ENCODE measurements at places on chromosomes 12 and 14.

GRCh38 chr14:95664546-95664945 lies 21.7 kb upstream of the TCL1B start:
- DNase-seq: no peak

DNA sequence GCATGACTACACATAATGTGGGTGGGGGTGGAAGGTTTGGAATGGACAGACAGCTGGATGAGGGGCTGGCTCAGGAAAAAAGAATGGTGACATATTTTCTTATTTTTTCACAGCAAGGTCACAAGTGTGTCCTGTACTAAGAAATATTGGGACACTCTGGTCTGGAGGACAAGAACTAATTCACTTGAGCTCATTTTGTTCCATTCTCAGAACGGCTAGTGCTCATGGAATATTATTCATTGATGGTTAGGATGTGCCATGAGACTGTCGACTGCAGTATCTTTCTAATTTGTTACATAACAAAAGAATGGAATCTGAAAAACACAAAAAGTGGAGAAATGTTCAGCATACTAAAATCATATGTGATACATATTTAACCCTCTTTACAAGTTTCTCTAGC lies 149.5 kb downstream of the BMP4 start:
- no peak for DNase-seq

GRCh38 chr14:33931461-33931860 lies 19.4 kb downstream of the EGLN3 start:
- DNase-seq: no peak

DNA sequence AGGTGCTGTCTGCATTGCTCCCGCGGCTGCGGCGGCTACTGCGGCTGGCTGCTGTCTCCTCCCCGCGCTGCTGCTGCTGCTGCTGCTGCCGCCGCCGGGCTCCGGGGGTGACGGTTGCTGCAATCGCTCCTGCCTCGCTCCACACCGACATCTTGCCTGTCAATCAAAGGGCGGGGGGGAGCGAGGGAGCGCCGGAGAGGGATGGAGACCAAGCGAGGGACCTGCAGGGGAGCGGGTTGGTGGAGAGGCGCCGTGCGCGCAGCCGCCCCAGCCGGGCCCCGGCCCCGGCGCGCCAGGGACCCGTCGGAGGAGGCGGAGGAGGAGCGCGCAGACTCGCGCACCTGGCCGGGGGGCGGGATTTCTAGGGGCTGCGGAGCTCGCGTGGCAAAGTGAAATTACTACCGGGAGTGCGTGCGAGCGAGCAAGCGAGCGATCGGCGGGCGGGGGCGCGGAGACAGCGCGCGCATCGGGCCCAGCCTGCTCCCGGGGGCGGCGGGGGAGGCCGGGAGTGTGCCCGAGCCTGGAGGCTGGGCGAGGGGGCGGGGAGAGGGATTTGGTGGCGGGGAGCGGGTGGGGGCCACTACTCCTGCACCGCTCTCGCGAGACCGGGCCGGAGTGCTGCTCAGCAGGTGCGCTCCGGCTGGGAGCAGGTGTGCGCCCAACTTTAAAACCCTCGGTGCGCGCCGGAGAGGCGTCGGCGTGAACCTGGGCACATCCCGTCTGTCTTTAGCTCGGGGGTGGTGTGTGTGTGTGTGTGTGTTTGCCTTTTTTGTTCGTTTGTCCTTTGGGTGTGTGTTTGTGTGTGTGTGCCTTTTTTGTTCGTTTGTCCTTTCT lies at the start of gene KSR2:
KSR2 (minus strand) TSS at position 165 of the 834 bp plus-strand sequence. CDS start 735 bp downstream, outside the sequence.
- peak; percentile 45 for DNase-seq

DNA sequence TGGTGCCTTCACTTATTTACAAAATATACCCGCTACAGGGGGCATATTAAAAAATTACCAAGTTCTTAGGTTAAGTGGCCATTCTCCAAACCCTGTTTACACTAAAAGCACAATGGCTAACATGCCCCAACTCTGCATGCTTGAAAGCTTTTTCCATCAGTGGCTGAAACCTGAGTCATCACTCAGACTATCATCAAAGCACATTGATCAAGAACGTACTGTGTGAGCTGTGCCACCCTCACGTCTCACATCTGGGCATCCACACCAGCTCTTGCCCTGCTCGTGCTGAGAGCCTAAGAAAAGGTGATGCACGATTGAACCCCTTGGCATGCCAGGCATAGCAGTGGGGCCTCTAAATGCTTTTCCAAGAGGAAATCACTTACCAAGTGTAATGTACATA lies 13.2 kb downstream of the AQP6 start:
- DNase-seq: peak; percentile 7

DNA sequence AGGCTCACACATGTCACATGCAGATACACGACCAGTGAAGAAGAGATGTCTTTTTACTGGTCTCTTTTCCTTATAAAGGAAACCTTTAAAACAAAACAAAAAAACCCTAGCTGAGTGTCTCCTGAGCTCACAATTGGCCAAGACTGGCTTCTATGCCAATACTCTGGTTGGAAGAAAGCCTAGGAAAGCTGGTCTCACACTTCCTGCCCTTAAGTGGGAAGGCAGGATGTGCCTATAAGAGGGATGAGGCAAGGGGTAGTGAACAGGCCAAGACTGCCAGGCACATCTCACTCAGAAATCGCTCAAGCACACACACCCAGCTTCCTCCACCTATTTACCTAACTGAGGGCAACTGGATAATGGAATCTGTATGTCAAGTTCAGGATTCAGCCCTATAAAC lies 50.0 kb downstream of the SOCS2 start:
- no peak for DNase-seq

- DNase-seq: no peak
Measured at GRCh38 chr12:94405413-94406116, 54.1 kb downstream of the CEP83 start.

DNA sequence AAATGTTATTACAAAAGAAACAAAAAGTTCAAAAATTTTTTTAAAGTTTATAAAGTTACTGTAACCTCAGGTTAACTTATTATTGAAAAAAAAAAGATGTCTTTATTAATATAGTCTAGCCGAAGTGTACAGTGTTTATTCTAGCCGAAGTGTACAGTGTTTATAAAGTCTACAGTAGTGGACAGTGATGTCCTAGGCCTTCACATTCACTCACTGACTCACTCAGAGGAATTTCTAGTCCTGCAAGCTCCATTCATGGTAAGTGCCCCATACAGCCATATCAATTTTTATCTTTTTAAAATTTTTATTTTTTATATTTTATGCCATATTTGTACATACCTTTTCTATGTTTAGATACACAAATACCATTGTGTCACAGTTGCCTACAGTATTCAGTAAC lies 10.4 kb downstream of the ATG2B start:
- DNase-seq: no peak

- peak; percentile 41 for DNase-seq
Measured at GRCh38 chr12:6230321-6231110, 30.3 kb downstream of the CD9 start.

DNA sequence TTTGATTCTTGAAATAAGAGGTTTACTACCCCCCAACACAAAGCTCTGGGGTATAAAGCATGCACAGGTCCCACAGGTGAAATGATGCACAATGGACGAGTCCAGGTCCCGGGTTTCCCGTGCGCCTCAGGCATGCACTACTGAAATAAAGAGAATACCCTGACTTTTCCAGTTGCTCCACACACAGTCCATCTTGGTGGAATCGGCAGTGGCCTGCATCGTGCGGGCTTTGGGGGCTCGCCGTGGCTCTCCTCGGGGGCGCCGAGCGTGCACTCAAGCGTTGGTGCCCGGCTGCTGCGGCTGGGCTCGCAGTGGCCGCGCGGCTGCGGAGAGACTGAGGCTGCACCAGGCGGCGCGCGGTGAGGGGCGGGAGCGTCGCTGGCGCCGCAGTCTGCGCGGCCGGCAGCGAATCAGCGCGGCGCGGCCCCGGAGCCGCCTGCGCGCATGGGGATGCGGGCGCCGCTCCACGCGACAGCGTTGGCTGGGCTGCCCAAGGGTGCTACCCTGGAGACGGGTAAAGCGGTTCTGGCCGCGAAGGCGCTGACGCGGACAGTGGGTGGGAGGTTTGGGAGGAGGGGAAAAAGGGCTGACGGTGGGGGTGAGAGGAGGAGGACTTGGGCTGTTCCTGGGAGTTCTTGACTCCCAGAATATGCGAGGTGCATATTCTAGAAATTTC lies 53.8 kb upstream of the CCDC175 start:
- no peak for DNase-seq

GRCh38 chr14:93395231-93395630 lies 35.5 kb upstream of the UNC79 start:
- no peak for DNase-seq

GRCh38 chr14:93952829-93953228 lies 23.5 kb downstream of the ASB2 start:
- DNase-seq: no peak

- DNase-seq: no peak
Measured at GRCh38 chr12:40921563-40922163, 229.4 kb downstream of the CNTN1 start.

DNA sequence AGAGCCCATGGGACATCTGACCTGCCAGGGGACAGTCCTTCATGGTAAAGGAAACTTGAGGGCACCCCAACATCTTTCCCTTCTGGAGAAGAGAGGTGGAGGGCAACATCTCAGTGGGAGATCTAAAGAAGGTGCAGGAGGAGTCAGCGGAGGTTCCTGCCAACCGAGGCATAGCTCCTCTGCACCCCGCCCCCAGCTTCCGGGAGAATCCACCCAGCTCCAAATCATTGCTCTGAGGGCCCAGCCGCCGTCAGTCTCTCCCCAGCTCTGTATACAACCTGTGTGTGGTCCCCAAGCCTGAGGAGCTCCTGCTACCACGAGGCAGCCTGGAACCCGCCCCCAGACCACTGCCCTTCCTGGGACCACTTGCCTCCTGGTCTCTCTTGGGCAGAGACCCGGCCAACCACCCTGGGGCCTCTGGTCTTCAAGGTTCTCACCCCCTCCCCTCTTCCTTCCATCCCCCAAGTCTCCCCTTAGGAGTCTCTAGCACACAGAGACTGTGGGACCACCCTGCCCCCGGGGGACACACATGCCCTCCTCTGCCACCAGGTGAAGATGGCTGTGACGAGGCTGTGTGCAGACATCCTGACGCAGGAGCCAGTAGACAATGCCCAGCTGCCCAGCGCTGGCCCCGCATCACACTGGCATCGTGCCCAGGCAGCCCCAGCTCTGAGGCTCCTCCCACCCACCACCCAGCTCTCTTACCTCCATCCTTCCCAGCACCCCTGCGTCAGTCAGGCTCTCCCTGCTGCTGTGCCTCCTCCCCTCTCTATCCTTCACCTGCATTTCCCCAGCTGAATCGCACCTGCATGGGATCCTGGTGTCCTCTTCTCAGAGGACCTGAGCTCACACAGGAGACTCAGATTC lies 13.0 kb upstream of the NUDT14 start:
- no peak for DNase-seq

- no peak for DNase-seq
Measured at GRCh38 chr12:131831635-131832041, 3.4 kb downstream of the MMP17 start.

DNA sequence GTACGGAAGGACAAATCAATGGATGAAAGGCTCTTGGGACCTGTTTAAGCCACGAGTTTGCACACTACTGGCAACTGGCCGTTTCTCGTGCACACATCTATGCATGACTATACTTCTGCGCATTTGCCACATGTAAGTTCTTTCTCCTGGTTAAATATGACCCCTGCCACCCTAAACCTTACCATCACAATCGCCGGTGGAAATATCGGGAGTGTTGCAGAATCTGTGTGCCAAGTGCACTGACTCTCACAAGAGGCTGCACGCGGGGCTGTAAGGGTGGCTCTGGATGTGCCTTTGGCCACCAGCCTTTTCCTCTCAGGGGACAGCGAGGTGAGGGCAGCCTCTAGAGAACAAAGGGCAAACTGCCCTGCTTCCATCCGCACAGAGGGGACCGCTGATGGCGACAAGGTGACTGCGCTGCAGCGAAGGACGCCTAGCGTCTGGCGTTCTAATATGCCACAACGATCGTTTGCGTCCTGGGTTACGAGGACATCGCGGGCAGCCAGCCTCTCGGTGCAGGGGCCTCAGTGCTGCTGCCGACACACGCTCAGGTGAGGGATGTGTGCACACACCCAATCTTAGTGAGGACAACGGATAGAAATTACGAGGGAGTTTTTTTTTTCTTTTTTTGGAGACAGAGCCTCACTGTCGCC lies 232.2 kb downstream of the PCNX1 start:
- DNase-seq: no peak

DNA sequence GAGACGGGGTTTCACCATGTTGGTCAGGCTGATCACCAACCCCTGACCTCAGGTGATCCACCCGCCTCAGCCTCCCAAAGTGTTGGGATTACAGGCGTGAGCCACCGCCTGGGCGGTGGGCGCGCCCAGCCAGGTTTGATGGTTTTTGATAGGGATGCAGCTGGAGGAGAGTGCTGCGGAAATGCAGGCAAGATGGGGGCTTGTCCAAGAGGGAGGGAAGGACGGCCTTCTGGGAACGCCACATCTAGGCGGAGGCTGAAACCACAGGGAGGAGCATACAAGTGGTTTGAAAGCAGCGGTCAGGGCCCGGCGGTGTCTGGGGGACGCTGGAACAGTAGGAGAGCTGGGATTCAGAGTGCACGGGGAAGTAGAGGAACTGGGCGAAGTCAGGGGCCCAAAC lies 134.6 kb downstream of the VRK1 start:
- DNase-seq: no peak

- no peak for DNase-seq
Measured at GRCh38 chr14:68781161-68782021, 11.5 kb downstream of the ZFP36L1 start.

GRCh38 chr12:39502726-39503125 lies 59.8 kb upstream of the KIF21A start:
- no peak for DNase-seq

DNA sequence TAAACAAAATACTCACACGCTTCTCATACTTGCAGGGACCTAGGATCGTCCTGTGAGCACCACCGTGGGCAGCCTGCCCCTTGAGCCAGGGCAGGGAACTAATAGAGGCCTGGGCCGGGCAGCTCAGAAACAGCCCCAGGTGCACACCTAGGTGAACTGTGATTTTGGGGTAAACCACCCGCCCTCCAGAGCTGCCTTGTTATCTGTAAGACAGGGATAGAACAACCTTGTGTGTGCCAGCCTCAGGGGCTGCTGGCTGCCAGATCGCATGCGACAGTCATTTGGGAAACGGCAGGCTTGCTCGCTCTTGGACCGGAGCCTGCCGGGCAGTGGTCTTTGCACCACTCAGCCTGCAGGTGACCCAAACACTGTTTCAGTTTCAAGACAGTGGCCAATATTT lies 86.8 kb downstream of the ADGRD1 start:
- no peak for DNase-seq

DNA sequence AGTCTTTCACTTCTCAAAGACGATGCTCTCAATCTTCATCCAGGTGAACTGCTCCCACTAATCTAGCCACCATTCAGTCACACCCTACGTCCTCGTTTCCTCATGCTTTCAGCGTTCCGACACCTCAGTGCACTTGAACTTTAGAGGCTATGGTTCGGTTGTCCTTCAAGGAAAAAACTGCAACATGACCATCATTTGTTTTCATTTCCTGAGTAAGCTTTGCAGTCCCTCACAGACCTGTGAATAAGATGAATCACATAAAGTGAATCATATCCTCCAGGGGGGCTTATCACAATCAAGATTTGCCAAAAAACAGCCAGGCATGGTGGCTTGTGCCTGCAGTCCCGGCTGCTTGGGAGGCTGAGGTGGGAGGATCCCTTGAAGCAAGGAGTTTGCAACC lies 80.2 kb downstream of the TMCC3 start:
- DNase-seq: no peak

- DNase-seq: no peak
Measured at GRCh38 chr14:65098586-65098985, 3.7 kb downstream of the MAX start.
